ENCODE measurements at places on chromosomes 11 and 22.

DNA sequence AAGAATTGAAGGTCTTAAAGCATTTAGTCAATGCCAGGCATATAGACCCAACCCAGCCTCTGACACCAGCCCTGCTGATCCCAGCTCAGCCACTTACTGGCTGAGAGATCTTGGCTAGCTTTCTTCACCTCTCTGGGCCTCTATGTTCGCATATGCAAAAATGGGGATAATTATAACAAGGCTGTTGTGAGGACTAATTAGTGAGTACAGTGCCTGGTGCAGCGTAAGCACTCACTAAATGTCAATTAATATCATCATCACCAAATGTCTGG is 10.5 kb downstream of the CHST1 start:
- DNase-seq, result no peak

GRCh38 chr11:10459029-10459970 is 4.2 kb downstream of the AMPD3 start:
- no peak for DNase-seq

- no peak for DNase-seq
These were observed 1341.5 kb downstream of the BRD1 start for GRCh38 chr22:48486134-48486532.

DNA sequence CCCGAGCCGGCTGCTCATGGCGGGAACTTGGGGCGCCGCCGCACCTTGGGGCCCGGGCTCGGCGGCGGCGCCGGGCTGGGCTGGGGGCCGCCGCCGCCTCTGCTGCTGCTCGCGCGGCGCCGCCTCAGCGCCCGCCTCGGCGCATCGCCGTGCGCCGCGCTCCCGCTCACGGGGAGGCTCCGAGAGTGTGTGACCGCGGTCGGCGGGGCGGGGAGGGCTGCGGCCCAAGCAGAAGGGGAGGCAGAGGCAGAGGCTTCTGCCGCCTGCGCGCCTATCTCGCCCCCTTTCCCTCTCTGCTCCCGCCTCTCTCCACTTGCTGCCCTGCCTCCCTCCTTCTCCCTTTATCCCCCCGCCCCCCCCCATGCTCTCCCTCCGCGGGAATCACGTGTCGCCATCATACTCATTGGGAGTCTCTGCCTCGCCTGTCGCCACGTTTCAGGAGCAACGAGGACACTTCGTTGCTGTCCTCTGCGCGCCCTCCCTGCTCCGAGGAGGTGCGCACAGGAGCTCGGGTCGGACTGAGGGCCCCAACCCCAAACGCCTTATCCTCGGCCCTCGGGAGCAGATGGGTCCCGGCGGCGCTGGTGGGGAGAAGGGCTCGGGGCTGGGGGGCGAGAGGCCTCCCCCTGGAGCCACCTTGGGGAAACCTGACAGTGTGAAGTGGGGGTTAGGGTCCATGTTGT is at the start of gene GUCY1A2:
GUCY1A2 (minus strand) TSS at position 258 of the 683 bp plus-strand sequence. CDS start 421 bp downstream, outside the sequence.
- DNase-seq, result peak; percentile 40

- no peak for DNase-seq
These were observed 718 bp downstream of the LTBP3 start for GRCh38 chr11:65557280-65558001.

DNA sequence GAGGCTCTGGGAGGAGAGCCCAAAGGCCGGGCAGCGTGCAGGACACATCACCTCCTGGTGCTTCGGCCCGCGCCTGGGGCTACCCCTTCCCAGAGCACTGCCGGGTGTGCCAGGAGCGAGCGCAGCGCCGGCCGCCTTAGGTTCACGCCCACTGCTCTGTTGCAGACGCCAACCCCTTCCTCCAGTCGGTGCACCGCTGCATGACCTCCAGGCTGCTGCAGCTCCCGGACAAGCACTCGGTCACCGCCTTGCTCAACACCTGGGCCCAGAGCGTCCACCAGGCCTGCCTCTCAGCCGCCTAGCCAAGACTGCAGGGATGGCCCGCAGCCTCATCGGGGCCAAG is 79.0 kb downstream of the MED15 start:
- no peak for DNase-seq

- no peak for DNase-seq
These were observed 139.0 kb upstream of the LUZP2 start for GRCh38 chr11:24357620-24358410.

DNA sequence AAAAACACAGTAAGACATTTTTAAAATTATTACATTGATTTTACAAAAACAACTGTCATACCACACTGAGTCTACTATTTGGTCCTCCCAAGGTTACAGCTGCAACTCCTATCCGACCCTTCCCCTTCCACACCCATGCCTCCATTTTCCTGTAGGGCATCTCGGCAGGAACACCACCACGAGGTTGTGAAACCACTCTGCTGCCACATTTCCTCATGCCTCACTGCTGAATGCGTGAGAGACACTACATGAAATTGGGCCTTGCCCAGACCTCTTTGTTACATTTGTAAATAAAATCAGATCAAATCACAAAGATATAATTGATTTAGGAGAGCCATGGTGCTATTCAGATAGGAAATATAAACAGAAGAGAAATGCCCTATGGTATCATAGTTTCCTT is 2.0 kb downstream of the ARHGAP32 start:
- DNase-seq, result no peak

DNA sequence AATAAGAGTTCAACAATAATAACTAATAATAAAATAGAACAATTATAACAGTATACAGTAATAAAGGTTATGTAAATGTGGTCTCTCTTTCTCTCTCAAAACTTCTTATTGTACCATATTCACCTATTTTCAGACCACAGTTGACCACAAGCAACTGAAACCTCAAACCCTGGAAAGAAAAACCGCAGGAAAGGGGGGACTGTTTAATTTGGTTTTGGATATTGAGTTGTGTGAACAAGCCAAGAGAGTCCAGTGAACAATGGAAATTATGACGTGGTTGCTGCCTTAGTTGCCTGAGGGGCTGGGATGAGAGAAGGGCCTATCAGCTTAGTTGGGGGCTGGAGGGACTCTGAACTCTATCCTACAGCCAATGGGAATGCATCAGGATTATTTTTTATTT is 178.7 kb upstream of the POU2AF2 start:
- DNase-seq, result no peak

DNA sequence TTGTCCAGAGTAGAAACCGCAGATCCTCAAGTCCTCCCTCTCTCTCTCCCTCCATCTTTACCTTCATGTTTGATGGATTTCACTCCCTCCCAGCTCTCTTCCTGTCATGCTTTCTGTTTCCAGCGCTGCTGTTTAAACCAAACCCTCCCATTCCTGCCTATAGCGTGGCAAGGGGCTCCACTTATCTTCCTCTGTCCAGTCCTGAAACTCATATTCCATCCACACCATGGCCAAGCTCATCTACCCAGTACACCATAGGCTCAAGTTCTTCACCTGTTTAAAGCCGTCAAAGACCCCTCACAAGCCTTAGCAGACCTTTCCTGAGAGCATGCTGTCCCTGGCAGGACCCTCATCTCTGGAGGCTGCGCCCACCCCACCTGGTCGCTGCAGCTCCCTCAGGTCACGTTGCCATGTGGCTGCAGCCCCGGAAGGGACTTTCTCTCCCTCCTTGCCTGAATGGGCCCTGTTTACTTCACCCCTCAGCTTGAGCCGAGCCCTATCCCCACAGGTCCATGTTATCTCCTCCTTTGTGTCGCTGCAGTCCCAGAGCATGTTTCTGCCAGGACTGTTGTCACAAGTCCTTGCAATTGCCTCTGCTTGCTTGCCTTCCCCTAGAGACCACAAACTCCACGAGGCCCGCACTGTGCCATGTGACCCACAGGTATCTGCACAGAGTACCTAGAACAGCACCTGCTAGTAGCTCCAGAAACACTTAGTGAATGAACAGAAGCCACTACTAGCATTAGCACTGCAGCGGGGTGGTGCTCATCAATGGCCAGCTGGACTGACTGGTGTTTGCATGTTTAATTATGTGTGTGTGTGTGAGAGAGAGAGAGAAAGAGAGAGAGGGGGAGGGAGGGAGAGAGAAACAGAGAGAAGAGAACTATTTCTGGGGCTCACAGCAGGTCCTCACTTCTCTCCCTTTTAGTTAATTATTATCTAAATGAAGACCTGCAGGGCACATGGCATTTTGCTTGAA is 149.4 kb upstream of the SNX19 start:
- DNase-seq, result no peak

DNA sequence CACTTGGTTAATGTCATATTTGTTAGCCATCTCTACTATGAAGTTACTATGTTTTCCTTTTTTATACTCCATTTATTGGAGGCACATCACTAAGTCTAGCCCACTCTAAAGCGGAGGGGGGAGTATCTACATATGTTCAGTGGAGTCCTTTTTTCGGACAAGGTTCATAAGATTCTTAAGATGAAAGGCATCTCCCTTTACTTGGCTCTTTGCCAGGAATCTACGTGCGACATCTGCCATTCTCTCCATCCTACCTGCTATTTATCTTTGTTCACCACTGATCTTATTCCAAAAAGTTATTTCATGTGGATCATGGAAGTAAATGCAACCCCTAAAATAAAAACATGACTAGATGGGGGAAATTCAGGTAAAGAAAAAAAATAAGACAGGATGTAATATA is 77.4 kb upstream of the YWHAH start:
- no peak for DNase-seq

GRCh38 chr11:130513132-130513531 is 64.7 kb downstream of the ADAMTS15 start:
- DNase-seq, result no peak

DNA sequence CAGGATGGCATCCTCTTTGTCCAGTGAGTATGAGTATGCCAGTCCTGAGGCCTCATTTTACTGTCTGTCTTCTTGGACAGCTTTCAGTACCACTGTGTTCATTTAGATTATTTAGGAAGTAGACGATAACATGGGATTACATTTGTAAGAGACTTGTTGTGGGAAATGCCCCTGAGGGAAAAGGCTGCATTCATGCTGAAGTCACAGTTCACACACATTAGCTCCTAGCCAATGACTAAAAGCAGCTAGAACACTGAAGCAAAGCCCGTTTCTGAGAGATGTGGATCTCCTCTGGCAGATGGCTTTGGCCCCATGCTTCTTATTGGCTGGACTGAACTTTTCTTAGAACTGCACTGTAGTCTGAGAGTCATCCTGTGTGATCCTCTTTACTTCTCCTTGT is 242.4 kb downstream of the FAM76B start:
- DNase-seq, result no peak

- DNase-seq, result no peak
These were observed 30.2 kb upstream of the EP300 start for GRCh38 chr22:41062146-41062545.

DNA sequence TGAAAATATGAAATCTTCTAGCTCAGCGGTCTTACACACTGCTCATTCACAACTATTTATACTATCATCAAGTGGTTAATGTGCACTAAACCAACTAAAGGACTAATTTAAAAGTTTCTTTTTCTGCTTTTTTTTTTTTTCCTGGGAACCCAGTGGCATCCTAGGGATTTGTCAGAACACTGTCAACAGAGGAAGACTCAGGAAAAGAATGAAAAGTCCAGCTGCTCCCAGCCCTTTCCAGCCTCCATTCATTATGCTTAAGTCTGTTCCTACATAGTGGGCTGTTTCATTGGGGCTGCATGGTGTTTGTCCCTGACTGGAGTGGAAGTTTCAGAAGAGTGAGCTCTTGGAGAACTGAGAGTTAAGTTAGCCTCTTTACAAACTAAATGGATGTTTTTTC is 391.1 kb downstream of the AASDHPPT start:
- DNase-seq, result no peak

- DNase-seq, result no peak
These were observed 48.8 kb downstream of the MAPK1 start for GRCh38 chr22:21818487-21819182.

DNA sequence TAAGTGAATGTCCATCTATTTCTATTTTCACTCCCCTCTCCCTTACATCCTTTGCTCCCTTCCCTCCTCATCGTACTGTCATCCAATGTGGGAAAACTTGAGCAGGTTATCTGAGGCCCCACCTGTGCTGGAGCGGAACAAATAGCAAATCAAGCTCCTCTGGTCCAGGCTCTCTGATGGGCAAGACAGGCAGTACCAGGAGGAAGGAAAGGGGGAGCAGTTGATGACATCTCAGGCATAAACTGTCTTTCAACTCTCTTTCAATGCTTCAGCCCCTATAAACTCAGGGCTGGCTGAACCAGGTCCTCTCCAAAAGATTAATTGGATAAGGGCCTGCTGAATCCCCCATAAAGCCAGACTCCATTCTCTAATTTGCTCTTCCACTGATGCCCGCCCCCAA is 1.5 kb upstream of the CCKBR start:
- no peak for DNase-seq

GRCh38 chr11:8604078-8604723 is 10.2 kb upstream of the STK33 start:
- no peak for DNase-seq

DNA sequence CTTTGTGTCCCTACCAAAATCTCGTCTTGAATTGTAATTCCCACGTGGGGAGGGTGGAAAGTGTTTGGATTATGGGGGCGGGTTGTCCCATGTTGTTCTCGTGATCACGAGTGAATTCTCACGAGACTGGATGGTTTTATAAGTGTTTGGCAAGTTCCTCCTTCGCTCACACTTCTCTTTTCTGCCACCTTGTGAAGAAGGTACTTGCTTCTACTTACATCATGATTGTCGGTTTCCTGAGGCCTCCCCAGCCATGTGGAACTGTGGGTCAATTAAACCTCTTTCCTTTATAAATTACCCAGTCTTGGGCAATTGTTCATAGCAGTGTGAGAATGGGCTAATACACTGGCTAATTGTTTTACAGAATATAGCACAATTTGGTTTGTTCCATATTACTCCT is 326.3 kb downstream of the GRM5 start:
- DNase-seq, result no peak

GRCh38 chr22:28023036-28023435 is 104.0 kb upstream of the PITPNB start:
- DNase-seq, result no peak

DNA sequence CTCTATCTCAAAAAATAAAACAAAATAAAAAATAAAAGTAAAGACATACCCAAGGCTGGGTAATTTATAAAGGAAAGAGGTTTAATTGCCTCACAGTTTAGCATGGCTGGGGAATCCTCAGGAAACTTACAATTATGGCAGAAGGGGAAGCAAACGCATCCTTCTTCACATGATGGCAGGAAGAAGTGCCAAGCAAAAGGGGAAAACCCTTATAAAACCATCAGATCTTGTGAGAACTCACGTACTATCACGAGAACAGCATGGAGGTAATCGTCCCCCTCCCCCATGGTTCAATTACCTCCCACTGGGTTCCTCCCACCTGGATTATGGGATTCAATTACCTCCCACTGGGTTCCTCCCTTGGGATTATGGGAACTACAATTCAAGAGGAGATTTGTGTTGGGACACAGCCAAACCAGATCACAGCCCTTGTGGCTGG is 8.3 kb upstream of the SSTR3 start:
- DNase-seq, result no peak

- DNase-seq, result no peak
These were observed 870.7 kb downstream of the TBC1D22A start for GRCh38 chr22:47633111-47633510.

DNA sequence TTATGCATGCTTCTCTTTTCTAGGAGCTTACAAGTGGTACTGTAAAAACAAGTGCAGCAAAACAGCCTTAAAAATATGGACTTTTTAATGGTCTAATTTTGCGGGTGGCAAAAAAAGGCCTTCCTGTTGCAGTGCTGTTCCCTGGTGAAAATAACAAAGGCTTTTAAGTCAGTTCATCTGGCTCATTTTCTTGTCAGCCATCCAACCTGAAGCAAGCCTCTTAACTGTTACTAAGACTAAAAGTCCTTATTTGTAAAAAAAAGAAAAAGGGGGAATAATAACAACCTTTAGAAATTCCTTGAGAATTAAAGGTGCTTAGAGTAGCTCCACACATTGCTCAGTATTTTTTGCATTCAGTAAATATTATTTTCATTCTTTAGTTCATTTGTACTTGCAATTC is 200.5 kb upstream of the CHORDC1 start:
- no peak for DNase-seq

- no peak for DNase-seq
These were observed 624.7 kb upstream of the B3GAT1 start for GRCh38 chr11:135036488-135037297.
